ENCODE measurements at places on chromosomes 7 and 10. TPM values are rescaled to one million over a fixed set of nuclear protein-coding genes. Genes with fewer than 3 reads are reported as not detected.
A peak's percentile ranks its signal among the peaks of the same experiment; 100 is the strongest.

DNA sequence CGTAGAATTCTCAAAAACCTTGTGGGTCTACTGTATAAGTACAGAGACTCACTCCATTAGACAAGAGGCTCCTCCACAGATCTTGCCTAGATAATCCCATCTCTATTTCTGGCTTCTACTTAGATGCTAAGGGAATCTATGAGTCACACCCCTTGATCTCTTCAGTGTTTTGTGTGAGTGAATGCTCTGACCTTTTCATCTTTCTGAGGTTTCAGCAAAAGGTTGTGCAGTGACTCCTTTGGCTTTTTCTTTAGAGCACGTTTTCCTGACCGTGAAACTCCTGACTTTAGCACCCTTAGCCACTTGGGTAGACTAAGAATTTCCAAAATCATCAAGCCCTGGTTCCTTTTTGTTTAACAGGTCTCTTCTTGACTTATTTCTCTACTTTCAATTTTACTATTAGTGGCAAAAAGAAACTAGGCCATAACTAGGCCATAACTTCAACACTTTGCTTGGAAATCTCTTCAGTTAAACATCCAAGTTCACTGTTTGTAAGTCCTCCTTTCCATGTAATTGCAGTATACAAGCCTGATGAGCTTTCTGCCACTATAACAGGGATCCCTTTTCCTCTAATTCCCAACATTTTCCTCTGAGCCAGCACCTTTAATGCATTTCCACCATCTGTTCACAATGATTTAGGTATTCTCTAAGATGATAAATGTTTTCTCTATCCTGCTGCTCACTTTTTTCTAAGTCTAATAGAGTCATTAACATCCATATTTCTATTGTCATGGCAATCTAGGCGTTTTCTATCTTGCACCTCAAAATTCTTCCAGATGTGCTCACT is 19.4 kb downstream of the COPG2 start:
- no peak overlapping the region for H3K4me3 ChIP-seq
- DNase-seq: no peak
- no peaks in the 10 kb centered on the region for H3K4me1 ChIP-seq
- H3K36me3 ChIP-seq: no peaks in the 10 kb centered on the region

Gene ITPRID1
- total RNA-seq: not detected

GRCh38 chr7:14191686-14192098 is 202.2 kb upstream of the ETV1 start:
- H3K4me1 ChIP-seq: peaks cover 13% of the 10 kb centered on the region
- DNase-seq: peak; percentile 70
- no peak overlapping the region for H3K4me3 ChIP-seq

DNA sequence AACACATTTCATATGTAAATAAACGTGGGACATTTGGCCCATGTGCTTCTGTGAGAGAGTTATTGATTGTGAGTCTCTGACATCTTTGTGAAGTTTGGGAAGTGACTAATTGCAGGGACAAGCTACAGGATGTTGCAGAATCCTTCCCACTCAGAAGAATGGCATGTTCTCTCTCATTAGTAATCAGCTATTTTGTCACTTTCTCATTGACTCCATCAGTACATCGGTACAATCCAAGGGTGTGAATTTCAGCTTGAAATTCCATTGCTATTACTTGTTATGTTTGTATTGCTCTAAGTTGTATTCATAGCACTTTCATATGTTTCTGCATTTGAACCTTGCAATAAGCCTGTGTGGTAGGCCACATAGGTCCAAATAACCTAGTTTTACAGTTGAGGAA is 100.0 kb upstream of the KCNMA1 start:
- H3K27ac ChIP-seq: no peak overlapping the region
- H3K4me3 ChIP-seq: no peak overlapping the region
- H3K27me3 ChIP-seq: no peaks in the 10 kb centered on the region
- no peaks in the 10 kb centered on the region for H3K36me3 ChIP-seq
- no peak for DNase-seq

DNA sequence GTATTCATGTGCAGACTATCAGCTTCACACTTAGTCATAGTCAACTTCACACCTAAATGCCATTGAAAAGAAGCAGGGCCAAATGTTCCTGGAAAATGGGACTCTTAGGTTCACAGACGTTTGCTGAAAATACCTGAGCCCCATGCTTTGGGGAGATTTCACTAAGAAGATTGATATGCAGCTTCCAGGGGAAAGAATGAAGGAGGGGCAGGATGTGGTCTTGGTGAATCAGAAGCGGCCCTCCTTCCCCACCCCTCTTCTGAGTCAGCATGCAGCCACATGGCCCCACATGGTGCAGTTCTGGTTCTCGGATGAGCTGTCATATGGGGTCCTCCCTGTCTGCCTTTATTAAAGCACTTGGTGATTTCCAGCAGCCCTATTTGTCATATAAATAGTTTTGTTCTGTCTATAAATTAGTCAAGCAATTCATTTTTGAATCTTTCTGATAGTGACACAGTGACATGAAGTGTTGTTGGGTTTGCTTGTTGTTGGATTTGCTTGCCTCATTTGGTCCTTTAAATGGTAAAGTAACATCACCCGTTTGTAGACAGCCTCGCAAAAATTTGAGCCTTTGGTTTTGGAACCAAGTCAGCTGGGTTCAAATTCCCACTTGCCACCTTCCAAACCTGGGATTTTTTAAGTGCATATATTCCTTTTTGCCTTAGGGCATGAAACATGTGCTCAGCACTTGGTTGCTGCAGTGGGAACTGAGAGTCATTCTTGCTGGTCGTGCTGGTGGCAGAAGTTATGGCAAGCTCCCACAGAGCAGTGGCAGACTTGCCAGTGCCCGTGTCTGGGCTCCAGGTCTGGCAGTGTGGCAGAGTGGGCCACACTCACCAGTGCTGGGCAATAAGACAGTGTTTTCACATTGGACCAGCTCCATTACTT is 68.1 kb upstream of the CDK6 start:
- H3K27ac ChIP-seq: no peak overlapping the region
- DNase-seq: no peak
- H3K27me3 ChIP-seq: no peaks in the 10 kb centered on the region

GRCh38 chr7:82318786-82319185 is 124.8 kb downstream of the CACNA2D1 start:
- no peak overlapping the region for H3K27ac ChIP-seq
- peaks cover 15% of the 10 kb centered on the region for H3K4me1 ChIP-seq
- H3K27me3 ChIP-seq: no peaks in the 10 kb centered on the region
- no peaks in the 10 kb centered on the region for H3K36me3 ChIP-seq
- DNase-seq: no peak
- no peak overlapping the region for H3K4me3 ChIP-seq
